ENCODE measurements at places on chromosomes 12 and 14.

GRCh38 chr12:122918827-122919226 lies 22.9 kb upstream of the VPS37B start:
- no peak for DNase-seq

DNA sequence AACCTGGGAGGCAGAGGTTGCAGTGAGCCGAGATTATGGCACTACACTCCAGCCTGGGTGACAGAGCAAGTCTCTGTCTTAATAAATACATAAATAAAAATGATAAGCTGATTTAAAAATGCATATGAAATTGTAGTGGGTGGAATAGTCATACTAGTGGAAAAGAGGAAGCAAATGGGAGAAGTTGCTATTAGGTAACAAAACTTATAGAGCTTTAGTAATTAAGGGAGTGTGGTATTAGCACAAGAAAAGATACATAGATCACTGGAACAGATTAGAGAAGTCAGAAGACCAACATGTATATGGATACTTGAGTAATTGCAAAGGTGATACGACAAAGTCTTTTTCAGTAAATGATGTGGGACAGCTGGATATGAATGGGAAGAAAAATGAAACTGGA lies 26.5 kb downstream of the TECPR2 start:
- no peak for DNase-seq

DNA sequence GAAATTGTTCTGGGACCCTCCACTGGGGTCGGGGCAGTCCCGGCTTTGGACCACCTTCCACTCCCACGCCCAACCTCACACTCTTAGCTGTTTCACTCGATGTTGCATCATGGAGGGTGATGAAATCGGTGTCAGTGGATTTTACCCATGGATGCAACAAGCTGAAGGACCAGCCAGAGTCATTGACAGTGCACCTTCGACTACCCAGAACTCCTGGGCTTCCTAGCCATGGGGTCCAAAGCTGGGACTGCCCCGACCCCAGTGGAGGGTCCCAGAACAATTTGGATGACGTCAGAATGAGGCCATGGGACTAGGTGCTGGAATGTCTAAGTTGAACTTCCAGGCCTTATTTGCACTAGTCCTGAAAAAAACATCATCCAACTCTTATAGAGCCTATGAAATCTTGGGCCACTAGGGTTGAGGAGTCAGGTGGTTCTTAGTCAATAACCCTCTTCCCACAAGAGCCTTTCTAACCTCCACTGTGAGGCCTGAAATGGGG lies 882 bp upstream of the IL23A start:
- DNase-seq = no peak

- peak; percentile 42 for DNase-seq
These were observed 484 bp downstream of the RIC8B start for GRCh38 chr12:106774808-106775524.

DNA sequence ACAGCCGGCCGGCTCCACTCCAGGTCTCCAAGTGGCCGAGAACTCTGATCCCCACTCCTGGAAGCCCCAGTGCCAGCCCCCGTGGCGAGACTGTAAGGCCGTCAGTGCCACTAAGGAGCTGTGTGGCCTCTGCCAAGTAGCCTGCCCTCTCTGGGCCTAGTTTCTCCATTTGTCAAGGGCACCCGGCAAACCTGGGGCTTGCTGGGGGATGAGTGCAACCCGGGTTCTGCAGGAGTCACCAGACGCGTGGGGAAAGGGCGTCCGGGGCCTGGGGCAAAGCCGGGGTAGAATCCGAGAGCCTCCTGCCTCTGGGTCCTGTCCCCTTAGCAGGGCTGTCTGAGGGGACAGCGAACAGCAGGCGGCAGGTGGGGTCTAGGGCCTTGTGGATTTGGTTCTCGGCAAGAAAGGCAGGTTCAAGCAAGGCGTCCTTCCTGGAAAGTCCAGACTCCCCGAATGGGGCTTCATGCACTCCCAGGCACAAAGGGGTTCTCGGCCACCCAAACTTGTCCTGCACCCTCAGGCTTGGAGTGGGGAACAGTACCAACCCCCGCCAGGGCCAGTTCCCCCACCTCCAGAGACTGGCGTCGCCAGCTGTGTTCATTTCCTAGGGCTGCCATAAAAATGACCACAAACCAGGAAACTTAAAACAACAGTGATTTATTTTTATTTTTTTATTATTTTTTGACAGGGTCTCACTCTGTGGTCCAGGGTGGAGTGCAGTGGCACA lies 56.0 kb downstream of the NCOR2 start:
- DNase-seq = no peak

- no peak for DNase-seq
These were observed 23.5 kb downstream of the ATG14 start for GRCh38 chr14:55388160-55388559.

DNA sequence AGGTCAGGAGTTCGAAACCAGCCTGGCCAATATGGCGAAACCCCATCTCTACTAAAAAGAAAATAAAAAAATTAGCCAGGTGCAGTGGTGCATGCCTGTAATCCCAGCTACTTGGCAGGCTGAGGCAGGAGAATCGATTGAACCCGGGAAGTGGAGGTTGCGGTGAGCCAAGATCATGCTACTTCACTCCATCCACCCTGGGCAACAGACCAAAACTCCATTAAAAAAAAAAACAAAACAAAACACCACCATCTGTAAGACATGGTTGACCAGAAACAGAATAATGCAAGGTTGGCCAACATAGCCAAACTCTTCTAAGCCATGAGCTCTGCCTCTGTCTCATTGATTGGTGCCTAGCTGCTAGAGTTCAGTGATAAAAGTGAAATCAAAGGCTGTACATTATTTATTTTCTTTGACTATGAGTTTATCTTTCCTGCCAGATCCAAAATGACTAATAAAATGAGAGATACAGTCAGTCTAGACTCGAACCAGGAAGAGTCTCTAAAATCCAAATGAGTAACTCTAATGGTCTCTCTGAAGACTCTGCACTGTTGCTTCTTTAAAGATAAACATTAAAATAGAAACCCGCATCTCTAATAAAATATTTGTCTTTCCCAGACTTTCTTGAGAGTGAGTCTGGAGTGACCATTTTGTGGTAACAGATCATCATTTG lies 404.7 kb downstream of the DAD1 start:
- no peak for DNase-seq

GRCh38 chr12:124512667-124513296 lies 54.6 kb downstream of the NCOR2 start:
- DNase-seq = peak; percentile 55

DNA sequence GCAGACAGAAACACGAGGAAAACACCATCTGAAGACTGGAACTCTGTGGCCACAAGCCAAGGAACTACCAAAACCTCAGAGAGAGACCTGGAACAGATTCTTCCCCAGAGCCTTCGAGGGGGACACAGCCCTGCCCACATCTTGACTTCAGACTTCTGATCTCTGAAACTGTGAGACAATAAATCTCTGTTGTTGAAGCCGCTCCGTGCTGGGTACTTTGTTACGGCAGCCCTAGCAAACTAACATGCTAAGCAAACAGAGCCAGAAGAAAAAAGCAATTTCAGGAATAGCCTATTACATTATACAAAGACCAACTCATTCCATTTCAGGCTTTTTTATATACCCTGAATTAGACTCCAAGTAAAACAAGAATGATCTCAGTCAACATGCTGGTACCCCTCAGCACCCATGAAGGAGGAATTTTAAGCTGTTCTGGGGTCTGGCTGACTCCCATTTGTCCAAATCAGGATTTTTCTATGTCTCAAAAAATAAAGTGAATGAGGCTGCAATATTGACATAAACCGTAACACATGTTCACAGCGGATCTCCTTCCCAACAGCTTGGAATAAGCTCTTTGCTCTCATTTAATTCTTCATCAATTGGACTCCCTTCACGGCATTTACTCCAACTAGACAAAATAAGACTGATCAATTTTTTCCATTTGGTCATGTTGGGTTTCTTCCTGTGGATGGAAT lies 190.1 kb downstream of the FOXN3 start:
- no peak for DNase-seq

DNA sequence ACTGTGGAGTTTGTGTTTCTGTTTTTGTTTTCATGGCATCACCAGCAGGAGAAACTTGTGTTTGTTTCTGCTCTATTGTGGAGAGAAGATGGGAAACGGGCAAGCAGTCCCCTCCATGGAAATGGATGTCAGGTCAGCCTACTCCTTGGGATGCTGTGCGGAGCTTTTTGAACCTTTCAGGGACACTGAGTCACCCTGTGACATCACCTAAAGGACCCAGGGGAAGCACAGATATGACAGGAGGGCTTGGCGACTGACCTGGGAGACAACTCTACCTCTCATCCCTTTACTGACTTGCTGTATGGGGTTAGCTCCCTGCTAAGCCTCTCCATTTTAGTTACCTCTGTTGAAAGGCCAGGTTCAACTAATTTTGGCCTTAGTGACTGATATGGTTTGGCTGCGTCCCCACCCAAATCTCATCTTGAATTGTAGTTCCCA lies 706.9 kb upstream of the TMEM132C start:
- DNase-seq = no peak

- DNase-seq = peak; percentile 78
These were observed 105.0 kb upstream of the PRB2 start for GRCh38 chr12:11500188-11500860.

DNA sequence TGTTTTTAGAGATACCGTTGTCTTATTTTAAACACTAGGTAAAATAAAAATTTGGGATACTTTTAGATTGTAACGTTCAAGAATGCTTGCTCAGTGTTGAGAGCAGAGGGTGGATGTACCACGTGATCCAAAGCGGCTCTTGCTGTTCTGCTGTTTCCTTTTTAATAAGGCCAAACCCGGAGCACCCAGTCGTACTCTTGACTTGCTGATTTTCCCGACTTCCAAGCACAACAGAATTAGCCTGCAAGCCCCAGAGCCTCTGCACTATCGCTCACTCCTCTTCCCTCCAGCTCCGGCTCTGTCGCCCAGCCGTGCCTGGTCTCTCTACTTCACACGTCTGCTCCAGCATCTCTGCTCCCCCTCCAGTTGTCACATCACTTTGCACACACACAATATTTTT lies 77.3 kb downstream of the EMP1 start:
- peak; percentile 9 for DNase-seq

DNA sequence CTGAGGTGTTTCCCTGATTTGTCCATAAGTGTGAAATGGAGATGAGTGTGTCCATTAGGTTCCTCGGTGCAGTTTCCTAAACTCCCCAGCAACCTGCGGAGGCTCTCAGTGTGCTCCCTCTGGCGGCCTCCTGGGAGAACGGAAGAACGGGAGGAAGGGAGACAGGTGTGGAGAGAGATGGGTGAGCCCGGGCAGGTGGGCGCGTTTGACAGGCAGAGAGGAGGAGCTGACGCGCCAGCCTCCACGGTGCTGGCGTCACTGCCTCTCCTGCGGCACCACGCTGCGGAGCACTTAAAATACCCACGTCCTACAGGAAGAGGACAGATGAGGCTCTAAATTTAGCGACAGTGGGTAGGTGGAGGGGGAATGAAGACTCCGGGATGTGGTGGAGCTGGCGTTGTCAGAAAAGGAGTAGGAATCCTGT lies 26.8 kb upstream of the PEX5 start:
- DNase-seq = peak; percentile 89

DNA sequence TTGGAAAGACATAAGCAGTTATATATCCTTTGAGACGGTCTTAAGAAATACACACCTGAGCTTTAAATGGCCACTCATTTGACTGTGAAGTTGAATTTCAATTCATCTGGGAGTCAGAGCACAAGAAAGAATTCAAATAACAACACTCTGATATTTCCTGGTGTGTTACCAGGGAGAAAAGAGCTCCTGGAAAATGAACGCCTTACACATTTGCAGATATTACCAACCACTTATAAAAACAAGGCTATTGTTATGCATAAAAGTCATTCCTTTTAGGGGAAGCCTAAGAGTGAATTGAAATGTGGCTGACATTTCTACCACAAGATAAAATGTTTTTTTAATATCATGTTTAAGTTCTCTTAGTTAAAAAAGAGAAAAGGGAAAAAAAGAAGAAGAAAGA lies 229.2 kb upstream of the PLEKHG7 start:
- no peak for DNase-seq

GRCh38 chr14:24259282-24260025 lies 3.5 kb downstream of the TGM1 start:
- no peak for DNase-seq

GRCh38 chr12:129746318-129746717 lies 157.5 kb downstream of the TMEM132D start:
- no peak for DNase-seq

GRCh38 chr12:121162384-121162783 lies 29.7 kb downstream of the P2RX7 start:
- no peak for DNase-seq

DNA sequence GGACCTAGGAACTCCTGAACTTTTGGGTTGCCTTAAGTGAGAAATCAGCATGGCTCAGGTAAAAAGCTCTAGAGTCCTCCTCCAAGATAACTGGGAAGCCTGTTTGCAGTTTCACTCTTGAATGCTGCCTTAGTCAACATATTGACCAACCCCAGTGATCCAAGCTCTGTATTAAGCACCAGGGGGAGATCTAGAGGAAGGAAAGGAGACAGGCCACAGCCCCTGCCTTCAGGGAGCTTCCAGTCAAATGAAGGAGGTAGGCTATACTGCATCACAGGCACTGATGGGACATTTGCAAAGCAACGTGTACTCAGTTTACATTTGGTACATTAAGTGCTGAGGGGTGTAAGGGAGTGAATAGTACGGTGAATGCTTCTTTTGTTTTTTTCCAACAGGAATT lies 1.2 kb upstream of the CSAD start:
- no peak for DNase-seq

DNA sequence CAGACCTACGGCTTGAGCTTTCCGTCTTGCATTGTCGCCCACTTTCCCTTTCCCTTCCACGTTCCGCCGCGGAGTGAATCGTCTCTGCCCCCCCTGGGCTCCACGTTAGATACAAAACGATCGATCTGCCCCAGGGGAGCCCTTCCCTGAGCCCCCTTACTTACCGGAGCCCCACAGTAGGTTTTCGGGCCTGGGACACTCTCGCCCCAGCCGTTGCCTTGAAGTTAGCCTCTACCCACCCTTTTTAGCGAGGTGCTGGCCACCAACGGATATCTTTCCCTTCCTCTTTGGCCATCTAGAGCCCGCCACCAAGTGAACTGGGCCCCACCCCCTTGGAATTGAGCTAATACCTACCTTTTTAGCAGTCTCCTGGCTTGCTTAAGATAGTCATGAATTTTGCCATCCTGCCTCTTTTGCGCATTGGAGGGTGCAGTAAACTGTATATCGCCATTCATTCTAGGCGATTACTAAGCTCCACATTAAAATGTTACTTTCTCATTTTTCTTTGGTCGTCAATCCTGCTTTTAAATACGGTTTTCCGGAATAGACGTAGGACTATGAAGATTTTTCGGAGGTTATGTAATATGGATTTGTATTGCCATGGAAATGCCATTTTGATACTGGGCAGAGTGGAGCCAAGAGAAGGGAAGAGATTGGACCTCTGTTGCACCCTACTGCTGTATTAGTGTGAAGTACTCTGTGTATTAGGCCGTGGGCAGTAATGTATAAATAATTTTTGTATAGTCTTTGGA lies 764 bp downstream of the RBM25 start:
- DNase-seq = peak; percentile 35

- no peak for DNase-seq
These were observed 4.5 kb upstream of the MBIP start for GRCh38 chr14:36324897-36325296.

GRCh38 chr12:88993651-88994050 lies 358.6 kb downstream of the DUSP6 start:
- DNase-seq = peak; percentile 57

GRCh38 chr14:74612350-74613021 lies 449 bp upstream of the LTBP2 start:
- DNase-seq = no peak

- DNase-seq = no peak
These were observed 134.7 kb upstream of the RFLNA start for GRCh38 chr12:124160097-124160756.

- DNase-seq = no peak
These were observed 27.2 kb upstream of the ADAMTS20 start for GRCh38 chr12:43579206-43579605.
